ENCODE measurements at places on chromosomes 13 and 19.

DNA sequence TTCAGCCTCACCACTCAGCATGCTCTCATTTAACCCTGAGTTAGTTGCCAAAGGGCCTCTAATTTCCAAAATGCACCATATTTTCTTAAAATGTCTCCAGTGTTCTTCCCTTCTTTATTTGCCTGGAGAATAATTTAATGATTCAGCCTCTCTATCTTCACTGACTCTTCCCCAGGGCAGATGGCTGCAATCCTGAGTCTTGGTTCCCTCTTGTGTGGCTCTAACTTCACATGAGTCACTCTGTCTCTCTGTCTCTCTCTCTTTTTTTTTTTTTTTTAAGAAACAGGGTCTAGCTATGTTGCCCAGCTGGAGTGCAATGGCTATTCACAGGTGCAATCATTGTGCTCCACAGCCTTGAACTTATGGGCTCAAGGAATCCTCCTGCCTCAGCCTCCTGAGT lies 251.4 kb downstream of the VWA8 start:
- DNase-seq: no peak

- DNase-seq: no peak
Measured at GRCh38 chr19:36225219-36225892, 10.4 kb downstream of the ZNF146 start.

DNA sequence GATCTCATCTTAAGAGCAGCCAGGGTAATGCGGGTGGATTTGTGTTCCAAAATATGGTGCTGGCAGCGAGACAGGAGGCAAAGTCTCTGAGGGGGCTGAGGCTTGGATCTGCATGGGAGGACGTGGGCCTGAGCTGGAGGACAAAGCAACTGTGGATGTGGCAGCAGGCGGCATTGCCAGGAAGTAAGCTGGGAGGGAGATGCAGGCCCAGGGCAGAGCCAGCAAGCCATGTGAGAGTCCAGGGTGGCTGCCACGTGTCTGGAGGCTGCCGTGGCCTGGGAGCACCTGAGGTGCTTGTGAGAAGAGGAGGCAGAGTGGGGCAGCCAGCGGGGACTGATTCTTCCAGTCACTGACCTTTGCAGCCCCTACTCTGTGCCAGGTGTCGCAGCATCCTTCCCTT lies 52.0 kb downstream of the DPF1 start:
- no peak for DNase-seq

DNA sequence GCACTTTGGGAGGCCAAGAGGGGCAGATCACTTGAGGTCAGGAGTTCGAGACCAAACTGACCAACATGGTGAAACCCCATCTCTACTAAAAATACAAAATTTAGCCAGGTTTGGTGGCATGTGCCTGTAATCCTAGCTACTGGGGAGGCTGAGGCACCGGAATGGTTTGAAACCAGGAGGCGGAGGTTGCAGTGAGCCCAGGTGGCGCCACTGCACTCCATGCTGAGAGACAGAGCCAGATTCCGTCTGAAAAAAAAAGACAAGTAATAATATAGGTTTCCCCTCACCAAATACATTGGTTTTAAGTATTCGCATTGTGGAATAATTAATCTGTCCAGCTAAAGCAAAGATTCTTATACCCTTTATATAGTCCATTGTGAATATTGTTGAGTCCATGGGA lies 1544.6 kb downstream of the OLFM4 start:
- no peak for DNase-seq

DNA sequence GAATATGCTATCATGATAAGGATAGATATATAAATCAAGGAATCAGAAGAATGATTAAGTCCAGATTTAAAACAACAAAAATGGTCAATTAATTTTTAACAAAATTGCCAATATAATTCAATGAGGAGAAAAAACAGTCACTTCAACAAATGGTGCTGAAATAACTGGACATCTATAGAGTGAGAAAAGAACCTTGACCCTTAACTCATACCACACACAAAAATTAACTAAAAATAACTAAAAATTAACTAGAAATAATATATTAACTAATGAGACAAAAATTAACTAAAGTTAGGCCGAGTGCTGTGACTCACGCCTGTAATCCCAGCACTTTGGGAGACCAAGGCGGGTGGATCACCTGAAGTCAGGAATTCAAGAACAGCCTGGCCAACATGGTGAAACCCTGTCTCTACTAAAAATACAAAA lies 9.5 kb downstream of the LGALS7 start:
- DNase-seq: peak; percentile 64

DNA sequence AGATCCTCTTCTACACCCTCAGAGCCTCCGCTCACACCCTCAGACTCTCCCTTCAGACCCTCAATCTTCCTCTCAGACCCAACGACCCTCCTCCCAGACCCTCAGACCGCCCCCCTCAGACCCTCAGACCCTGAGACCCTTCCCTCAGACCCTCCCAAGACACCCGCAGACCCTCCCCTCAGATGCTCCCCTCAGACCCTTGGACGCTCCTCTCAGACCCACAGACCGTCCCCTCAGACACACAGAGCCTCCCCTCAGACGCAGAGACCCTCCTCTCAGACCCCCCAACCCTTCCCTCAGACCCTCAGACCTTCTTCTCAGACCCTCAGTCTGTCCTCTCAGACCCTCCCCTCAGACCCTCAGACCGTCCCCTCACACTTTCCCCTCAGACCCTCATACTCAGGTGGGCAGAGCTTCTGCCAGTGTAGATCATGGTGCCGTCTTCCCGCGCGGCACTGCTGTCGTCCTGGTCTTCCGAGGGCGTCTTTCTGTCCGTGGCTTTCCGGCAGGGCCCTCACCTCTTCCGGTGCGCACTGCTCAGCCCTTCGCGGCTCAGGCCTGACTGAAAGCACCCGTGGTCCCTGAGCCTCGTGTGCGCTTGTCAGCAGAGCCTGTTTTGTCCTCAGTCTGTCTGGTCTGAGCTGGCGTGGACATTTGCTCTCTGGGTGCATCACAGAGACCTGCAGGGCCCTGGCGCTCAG lies 18.9 kb upstream of the TFDP1 start:
- no peak for DNase-seq

DNA sequence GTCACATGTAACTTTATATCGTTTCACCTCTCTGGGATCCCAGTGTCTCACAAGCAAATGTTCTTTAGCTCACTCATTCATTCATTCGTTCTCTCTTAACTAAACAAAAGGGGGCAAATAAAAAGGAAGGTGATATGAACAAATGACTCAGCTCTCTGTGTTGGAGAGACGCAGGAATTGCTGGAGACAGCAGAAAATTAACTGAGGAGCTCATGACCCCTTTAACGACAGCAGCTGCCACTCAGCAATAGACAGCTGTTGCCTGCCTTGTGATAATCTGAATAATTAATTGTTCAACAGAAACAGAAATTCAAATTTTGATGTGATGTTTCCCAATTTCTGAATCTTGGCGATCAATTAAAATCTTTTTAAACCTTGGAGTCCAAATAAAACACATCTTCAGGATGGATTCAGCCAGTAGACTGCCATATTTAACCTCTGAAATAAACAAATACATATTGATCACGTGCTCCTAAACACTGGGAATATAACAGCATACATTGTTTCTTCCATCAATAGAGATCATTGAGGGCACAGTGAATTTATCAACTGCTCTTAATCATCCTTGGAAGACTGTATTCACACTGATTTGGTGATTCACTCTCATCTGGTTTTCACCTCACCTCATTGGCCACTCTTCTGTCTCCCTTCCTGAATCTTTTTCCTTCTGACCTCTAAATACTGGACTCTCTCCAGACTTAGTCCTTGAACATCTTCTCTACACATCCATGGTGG lies 63.3 kb downstream of the MBNL2 start:
- DNase-seq: no peak
